Activated naive CD8-positive, alpha-beta T cell treated with anti-CD3 and anti-CD28 coated beads, Interleukin-2, amount 50 U/mL, for 16 hours (primary cell): ENCODE measurements at places on chromosomes 1 and 21.

DNA sequence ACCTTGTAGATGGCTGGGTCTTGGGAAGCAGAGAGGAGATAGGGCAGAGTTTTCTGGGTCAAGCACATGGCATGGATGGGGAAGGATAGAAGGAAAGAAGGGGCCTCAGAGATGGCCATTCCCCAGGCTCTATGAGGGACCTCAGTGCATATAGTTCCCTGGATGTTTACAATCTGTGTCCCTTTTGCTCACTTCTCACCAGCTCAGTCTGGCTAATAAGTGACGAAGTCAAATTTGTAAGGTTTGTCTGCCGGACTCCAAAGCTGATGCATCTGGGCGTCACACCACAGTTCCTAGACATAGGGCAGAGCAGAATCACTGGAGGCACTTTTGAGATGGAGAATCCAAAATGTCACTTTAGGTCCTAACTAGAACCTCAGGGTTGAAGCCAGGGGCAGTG is 416.4 kb upstream of the PROX1 start:
- DNase-seq = no peak

DNA sequence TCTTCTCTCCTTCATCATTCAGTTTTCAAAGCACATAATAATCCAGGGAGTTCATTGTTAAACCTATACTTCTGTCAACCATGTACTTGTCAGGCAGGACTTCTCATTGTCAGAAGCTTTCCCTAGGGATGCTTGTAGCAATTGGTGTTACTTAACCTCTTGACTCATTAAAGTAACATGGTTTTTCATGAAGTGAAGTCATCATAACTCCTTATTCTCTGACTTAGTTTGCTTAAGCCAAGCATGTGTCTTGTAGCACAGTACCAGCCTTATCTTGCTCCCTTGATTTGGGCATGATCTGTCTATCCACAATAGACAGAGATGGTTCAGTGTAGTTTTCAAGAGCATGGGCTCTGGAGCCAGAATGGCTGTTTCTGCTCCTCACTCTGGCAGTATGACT is 45.3 kb downstream of the LRIG2 start:
- DNase-seq = no peak

DNA sequence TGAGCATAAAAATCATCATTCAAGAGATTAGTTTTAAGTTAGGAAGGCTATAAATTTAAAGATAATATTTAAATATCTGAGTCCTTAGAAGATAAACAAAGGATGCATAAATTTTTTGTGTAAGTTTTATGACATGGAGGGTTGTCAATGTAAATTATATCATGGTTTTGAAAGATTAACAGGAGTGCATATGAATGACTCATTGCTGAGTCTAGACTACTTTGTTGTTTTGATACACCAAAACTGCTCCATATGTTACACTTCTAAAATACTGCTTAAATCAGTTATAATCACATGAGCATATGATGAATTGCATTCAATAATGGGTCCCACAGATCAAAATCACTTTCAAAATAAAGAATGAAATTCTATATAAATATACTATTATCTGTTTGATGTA is 312.5 kb downstream of the KCNT2 start:
- DNase-seq = no peak

GRCh38 chr1:154404984-154405746 is at the start of gene IL6R:
TSS of gene IL6R (plus strand) at chr1:154405343. CDS start at chr1:154405630, 287 bp downstream.
- DNase-seq = no peak

- DNase-seq = no peak
Measured at GRCh38 chr1:198651650-198652400, 13.0 kb downstream of the PTPRC start.

- no peak for DNase-seq
Measured at GRCh38 chr1:202956969-202957368, 1.1 kb downstream of the ADIPOR1 start.

GRCh38 chr1:229295745-229296144 is 24.8 kb downstream of the RAB4A start:
- DNase-seq = no peak

- DNase-seq = no peak
Measured at GRCh38 chr1:199956005-199956404, 71.5 kb upstream of the NR5A2 start.

- no peak for DNase-seq
Measured at GRCh38 chr21:41943851-41944250, 10.0 kb downstream of the C2CD2 start.

GRCh38 chr1:221723018-221723847 is 18.7 kb downstream of the DUSP10 start:
- DNase-seq = no peak

DNA sequence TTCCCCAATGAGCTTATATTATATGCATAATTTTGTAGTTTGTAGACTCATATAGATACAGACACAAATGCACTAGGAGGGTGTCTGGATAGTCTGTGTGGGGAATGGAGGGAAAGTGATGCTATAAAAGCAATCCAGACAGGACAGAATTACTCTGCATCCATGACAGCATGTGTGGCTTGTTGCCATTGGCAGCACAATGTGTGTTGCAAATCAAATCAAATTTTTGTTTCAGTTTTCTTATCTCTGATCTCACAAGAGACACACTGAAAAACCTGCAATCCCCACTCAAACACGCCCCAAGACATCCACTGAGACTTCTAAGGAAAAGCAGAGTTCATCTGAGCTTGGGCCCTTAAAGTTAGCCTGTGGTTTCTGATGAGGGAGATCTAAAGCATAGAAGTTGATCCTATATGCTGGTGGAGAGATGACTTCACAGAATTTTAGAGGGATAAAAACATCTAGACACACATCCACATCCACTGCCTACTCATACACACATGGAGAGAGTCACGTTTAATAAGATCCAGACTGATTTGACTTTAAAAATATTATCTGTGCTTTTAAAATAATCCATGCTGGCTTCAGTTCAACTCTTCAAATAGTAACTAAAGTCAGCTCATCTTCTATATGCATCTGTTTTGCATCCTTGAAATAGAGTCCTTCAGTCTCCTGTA is 313.0 kb upstream of the PLXNA2 start:
- DNase-seq = no peak

DNA sequence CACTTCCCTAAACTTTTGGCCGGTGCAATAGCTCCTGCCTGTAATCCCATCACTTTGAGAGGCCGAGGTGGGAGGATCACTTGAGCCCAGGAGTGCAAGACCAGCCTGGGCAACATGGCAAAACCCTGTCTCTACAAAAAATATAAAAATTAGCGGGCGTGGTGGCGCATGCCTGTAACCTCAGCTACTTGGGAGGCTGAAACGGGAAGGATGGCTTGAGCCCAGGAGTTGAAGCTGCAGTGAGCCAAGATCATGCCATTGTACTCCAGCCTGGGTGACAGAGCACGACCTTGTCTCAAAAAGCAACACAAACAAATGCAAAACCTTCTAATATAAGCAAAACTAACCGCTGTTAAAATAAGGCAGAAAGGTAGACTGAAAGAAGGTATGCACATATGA is 25.9 kb downstream of the TMEM51 start:
- no peak for DNase-seq

DNA sequence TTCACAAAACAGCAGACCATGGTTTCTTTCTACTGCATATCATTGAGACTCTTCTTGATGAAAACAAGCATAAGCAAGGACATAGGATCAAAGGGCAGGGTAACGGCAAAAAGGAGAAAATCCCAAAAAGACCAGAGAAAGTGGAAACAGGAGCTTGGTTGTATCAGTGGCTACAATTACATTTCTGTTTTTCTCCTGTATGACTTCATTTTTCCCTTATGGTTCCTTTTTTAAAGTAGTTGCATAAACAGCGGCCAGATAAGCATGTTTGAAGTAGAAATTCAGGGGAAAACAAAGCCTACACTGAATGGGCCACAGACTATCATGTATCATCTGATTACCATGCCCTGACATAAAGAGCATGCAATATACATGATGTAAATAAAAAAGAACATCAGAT is 4.6 kb downstream of the EGLN1 start:
- no peak for DNase-seq

DNA sequence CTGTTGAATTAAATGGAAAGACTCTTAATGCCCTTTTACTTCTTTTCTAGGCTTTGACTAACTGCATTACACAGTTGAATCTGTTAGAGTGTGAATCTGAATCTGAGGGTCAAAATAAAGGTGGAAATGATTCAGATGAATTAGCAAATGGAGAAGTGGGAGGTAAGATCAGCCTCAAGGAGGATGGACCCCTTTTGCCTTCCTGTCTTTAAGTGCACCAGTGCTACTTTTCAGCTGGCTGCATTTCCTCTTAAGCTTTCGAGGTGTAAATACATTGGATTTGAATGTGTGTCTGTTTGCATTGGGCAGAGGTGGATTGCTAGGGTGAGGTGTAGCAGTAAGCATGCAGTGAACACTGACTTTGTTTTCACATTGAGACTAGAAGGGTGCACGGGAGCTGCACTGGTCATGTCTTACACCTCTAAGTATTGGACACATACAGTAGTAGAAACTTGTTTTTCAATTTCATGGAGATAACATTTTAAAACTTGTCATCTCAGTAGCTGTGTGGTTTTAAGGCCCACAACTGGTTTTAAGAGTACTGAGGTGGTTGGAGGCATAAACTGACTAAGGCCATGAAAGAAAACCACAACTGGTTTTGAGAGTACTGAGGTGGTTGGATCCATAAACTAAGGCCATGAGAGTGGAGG is 35.4 kb downstream of the MIA3 start:
- no peak for DNase-seq

DNA sequence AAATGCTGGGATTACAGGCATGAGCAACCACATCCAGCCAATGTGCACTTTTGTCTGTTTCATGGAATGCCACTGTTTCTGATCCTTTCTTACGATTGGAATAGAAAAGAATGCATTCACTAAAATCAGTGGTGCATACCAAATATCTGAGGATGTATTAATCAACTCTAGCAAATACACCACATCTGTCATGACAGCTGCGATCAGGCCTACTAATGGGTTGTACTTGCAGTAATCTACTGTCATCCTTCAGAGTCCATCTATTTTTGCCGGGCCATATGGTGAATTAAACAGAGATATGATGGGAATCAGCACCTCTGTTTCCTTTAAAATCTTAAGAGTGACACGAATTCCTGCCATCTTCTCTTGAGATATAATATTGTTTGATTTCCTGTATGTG is 8.5 kb upstream of the USP1 start:
- no peak for DNase-seq

GRCh38 chr1:194517567-194517966 is 1331.2 kb upstream of the B3GALT2 start:
- DNase-seq = no peak

GRCh38 chr1:220957233-220957605 is 78.0 kb downstream of the HLX start:
- no peak for DNase-seq

GRCh38 chr1:113210248-113210647 is 137.2 kb downstream of the LRIG2 start:
- no peak for DNase-seq

DNA sequence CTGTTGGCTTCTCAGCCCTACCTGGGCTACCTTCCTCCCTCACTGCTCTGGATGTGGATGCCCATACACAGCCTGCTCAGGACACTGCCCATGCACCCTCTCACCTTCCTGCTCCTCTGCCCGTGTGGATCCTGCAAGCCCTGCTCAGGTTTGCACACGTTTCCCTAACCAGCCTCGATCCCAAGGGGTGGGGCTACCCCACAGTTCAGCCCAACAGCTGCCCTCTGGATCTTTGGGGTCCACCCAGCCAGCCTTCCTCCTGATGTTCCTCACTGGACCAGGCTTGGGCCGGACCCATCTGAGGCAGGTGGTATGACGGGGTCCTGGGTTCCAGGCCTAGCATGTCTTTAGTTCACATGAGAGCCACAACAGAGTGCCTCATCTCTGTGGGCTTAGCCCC is 4.7 kb downstream of the TMEM54 start:
- no peak for DNase-seq

DNA sequence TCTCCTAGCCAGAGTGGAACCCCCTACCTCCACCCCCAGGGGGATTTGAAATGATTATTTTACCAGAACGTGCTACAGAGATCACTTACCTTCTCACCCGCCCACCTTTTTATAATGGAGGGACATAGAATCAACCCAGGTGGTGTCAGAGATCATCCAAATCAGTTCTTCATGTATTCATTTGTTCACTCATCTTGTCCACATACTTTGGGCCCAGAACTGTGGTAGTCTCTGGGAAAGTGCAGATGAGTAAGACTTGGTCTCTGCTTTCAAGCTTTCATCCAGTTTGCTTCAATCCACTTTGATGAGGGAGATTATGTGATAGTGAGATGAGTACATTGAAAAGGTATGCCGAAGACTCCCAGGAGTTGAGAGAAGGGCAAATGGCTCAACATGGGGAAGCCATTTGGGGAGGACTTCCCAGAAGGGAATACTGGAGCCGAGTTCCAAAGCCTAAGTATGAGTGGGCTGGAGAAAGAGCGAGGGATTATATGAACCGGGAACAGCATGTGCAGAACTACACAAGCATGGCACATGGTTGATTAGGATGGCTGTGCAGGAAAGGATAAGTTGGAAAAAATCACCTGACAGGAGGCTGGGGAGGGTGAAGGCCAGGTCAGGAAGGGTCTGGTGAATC is 1.9 kb downstream of the FGGY start:
- no peak for DNase-seq

DNA sequence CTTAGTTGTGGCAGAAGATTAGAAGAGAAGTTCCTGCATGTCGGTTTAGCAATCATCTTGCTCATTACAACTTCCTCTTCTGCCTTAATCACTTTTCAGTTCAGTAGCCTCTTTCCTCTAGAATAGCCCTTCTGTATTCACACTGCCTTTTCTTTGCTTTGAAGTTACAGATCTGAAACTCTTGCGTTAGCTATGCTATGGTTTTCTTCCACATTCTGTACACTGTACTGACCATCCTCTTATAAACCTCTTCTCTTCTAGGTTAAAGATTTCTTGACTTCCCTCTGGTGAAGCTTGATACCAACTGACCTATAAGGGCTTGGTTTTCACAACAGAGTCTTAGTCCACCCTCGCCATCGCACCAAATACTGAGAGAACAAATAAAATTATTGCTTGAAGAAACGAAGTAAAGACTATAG is 35.0 kb downstream of the C21orf91 start:
- no peak for DNase-seq

DNA sequence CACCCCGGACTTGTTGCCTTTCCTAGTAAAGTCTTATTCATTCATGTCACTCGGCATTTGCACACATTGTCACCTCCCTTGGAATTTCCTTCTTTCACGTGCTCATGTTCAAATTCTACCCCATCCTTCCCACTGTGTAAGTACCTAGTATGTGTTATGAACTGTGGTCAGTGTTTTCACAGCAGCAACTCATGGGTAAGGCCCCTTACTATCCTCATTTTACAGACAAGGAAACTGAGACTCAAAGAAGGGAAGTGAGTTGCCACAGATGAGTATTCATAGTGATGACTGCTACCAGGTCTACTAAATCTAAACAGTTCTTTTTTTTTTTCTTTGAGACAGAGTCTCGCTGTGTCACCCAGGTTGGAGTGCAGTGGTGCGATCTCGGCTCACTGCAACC is 10.5 kb downstream of the CITED4 start:
- DNase-seq = no peak

- DNase-seq = no peak
Measured at GRCh38 chr1:18527921-18528320, 47.2 kb downstream of the KLHDC7A start.

DNA sequence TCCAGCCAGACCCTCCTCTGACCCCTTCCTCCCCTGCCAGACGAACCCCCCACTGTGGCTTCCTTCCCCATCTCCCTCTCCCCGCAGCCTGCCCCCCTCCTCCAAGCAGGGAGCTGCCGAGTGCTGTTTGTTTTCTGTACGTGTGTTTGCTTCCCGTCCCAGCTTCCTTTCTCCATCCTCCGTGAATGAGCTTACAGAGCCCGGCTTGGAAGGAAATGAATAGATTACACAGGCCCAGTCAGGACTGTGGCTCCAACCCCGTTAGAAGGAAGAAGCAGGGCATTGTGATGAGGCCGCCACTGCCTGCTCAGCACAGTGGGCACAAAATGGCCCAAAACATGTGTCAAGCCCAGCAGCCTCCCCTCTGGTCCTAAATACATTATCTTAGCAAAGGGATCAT is 123.2 kb downstream of the IGSF21 start:
- DNase-seq = no peak
